IPS-NIHi11 (cell line): ENCODE measurements at places on chromosomes 7 and 10.

DNA sequence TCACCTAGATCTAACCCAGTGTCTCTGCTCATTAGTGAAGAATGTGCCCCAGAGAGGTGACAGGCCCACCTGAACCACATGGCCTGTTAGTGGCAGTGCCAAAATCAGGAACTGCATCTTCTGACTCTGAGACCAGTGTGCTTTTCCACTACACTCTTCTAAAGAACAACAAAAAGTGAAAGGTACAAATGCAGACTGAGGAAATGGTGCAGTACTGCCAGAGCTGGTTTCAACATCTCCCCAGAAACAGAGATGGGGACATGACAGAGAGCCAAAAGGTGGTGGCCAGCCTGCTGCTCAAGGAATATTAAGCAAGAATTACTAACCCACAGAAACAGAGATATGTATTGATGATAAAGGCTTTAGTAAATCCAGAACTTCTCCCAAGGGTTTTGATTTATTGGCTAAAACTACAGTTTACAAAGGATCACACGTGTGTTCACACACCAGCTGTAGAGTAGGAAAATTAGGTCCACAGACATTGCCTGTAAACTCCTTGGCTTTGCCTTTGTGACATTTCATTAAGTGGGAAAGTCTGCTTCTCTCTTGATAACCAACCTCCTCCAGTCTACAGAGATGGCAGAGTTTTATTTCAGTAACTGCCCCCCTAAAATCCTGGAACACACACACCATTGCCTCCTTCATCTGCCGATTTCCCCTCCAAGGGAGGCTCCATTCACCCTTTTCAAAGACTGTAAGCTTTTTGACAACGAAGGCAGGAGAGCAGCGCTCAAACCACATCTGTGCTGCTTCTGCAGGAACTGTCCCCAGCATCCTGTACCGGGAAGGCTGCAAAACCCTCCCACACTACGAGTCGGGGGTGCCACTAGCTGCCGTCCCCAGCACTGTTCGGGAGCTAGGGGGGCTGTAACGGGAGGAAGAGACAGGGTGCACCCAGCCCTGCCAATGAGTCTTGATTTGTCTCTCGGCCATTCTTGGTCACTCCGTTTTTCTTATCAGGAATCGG lies 29.8 kb downstream of the GSDME start:
- DNase-seq: no peak

GRCh38 chr7:132757783-132758182 lies 181.5 kb upstream of the PLXNA4 start:
- no peak for DNase-seq

- DNase-seq: peak; percentile 98
Observed at GRCh38 chr10:132307823-132308586, at the start of gene STK32C. TSS of gene STK32C (minus strand) at chr10:132307950. CDS start at chr10:132307833, 117 bp downstream.

DNA sequence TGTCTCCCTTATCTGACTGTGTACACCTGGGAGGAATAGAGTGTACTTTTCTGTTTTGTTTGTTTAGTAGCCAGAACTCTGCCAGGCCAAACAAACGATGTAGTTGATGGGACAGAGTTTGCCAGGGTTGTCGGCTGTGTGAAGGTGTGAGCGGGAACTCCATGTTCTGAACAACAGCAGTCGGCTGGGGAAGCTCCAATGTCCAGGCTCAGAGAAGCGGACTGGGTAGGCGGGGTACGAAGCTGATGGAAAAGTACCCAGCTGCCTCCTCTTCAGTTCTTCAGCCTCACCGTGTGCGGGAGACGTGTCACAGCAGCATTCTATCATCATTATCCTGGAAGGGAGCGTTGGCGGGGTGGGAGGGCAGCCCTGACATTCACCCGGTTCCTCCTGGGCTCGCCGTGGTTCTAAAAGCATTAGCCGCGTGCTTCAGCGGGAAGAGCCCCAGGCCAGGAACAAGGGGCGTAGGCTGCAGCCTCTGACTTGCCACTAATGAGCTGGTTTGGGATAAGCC lies 52.9 kb downstream of the PFKFB3 start:
- DNase-seq: no peak

DNA sequence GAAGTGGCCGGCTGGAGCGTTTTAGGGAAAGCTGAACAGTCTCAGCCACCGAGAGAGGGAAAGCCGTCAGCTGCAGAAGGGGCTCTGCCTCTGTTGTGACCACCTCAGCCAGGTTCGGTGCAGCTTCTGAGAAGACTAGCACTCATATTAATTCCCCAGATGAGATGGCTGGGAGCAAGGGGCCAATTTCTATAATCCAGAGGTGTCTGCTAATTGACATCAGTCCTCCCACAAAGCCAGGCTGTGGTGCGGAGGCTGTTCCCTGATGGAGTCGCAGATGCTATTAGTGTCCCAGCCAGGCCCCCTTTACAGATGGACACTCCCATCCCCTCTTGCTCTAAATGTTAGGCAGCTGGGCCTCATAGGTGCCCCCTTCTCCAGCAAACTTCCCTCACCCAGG lies 133.5 kb downstream of the GRID1 start:
- no peak for DNase-seq

GRCh38 chr10:109784236-109784635 lies 139.1 kb downstream of the XPNPEP1 start:
- DNase-seq: no peak

- DNase-seq: no peak
Observed at GRCh38 chr10:6871128-6871527, 291.1 kb upstream of the PRKCQ start.

GRCh38 chr7:20317413-20317812 lies 13.3 kb upstream of the ITGB8 start:
- no peak for DNase-seq

DNA sequence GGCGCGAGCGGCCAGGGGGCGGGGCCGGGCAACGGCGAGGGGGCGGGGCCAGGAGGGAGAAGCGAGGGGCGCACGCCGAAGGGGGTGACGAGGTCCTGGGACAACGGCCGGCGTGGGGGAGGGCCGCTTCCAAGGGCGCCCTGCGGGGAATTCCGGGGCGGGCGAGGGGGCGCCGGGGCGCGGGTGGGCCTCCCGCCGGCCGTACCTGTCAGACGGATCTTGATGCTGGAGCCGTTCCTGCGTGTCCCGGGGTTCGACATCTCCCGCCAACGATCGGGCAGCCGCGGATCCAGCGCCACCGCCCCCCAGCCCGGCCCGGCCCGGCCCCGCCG lies 421 bp downstream of the SMURF1 start:
- no peak for DNase-seq

DNA sequence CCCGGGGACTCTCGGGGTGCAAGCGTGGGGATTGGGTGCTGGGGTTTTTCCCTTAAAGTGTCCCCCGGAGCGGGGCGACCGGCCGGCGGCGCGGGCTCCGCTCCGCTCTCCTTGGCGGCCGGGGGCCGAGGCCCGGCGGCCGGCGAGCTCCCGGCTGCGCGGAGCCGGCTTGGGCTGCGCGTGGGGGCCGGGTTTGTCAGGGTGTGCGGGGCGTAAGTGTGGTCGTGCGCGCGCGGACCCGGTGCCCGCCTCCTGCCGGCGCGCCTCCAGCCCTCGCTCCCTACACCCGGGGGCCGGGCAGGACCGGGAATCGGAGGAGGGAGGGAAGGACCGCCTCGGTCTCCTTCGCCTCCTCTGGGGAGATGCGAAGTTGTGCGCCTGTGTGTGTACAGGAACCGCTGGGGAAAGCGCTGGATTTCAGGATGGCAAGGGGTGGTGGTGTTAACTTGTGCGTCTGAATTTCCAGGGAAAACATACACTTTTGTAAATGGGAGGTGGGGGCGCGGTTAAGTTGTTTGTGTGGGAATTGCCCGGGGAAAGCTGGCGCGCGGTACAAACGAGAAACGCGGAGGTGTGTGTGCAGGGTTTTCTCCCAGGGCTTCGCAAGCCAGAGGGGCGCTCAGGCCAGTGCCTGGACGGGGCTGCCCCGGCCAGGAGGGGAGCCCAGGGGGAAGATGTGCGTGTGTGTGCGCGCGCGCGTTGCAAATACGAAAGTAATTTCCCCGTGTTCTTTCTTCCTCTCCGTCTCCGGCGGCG lies 737 bp downstream of the ZMIZ1 start:
- DNase-seq: no peak

- DNase-seq: no peak
Observed at GRCh38 chr7:65509368-65510186, 135.9 kb downstream of the ZNF92 start.

GRCh38 chr7:97064972-97065587 lies 40.4 kb upstream of the DLX5 start:
- peak; percentile 69 for DNase-seq

GRCh38 chr7:74334030-74334429 lies 44.8 kb downstream of the CLIP2 start:
- no peak for DNase-seq

DNA sequence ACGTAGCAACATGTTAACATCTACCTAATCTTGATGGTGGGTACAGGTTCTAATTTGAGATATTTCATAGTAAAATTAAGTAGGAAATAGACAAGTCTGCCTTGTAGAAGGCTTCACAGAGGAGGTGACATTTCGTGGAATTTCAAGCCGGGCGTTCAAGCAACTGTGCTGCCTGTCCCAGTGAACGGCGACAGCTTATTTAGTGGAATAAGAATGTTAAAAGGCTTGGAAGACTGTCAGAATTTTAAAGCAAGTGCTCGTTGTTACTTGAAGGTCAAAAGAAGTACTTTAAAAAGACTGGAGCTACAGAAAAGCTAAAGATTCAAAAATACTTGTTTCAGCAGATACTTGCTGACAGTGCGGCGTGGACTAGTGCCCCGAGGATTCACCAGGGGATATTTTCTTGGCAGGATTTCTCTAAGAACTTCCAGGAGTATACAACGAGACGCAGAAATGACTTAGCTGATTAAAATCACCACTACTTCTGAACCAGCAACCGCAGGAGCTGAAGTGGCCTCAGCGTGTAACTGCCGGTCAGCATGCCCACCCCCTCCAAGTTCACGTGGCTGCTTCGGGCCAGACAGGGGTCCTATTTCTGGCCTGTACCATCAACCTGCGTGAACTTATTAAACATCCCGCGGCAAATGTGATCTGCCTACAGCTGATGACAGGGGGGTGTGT lies 46.5 kb downstream of the CTBP2 start:
- no peak for DNase-seq

- no peak for DNase-seq
Observed at GRCh38 chr10:9733766-9734165, 1283.9 kb upstream of the CELF2 start.

GRCh38 chr7:5183155-5183554 lies 6.9 kb upstream of the WIPI2 start:
- no peak for DNase-seq
